Activated CD4-positive, alpha-beta T cell treated with anti-CD3 and anti-CD28 coated beads, Interleukin-2, amount 10 ng/mL, durations not matched to agents 7 days and 5 days (primary cell): ENCODE measurements at places on chromosomes 1 and 21. TPM values are rescaled to one million over a fixed set of nuclear protein-coding genes. Genes with fewer than 3 reads are reported as not detected.

- no peak overlapping the region for H3K4me3 ChIP-seq
- H3K27me3 ChIP-seq = peaks cover 5% of the 10 kb centered on the region
- DNase-seq = no peak
- no peak overlapping the region for H3K27ac ChIP-seq
- H3K4me1 ChIP-seq = peaks cover 13% of the 10 kb centered on the region
- H3K36me3 ChIP-seq = no peaks in the 10 kb centered on the region
These were observed 208.0 kb upstream of the GALNT2 start for GRCh38 chr1:229859026-229859425.

Gene RIPPLY3
- total RNA-seq = 0.17 TPM

GRCh38 chr1:48552420-48552819 is 80.4 kb upstream of the SPATA6 start:
- H3K4me1 ChIP-seq = no peaks in the 10 kb centered on the region
- H3K27me3 ChIP-seq = peaks cover 2% of the 10 kb centered on the region
- H3K4me3 ChIP-seq = no peak overlapping the region
- no peak overlapping the region for H3K27ac ChIP-seq
- DNase-seq = no peak

Gene PRAMEF1
- total RNA-seq = not detected

DNA sequence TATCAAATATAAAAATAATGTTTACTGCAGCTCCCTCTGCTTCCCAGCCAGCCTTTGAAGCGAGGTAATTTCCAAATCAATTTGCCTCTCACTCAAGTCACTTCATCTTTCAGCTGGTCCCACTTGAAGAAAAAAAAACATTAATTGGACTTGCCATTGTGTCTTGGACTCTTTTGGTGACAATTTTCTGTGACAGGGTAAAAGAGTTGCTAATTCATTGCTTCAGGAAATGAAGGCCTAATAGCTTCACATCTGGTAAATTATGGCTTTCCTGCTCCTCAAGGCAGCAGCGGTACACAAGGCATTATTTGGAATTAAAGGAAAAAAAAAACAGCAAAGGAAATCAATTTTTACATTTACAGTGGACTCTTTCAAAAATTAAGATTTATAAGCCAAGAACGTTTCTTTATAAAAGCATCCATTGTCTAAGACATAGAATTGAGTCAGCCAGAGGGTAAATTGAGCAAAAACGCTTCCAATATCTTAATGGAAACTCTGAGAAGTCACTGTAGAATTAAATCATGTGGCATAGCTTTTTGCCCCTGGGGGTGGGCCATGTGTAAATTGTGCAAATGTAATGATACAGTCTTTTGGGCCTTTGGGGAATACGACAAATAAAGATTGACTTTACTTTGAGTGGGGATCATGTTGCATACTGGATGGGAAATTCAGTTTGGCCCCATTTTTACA is 102.5 kb downstream of the LYPLAL1 start:
- H3K36me3 ChIP-seq = no peaks in the 10 kb centered on the region
- H3K4me3 ChIP-seq = no peak overlapping the region
- no peak for DNase-seq
- H3K27ac ChIP-seq = no peak overlapping the region

Gene PROK1
- total RNA-seq = not detected

Gene C1orf53
- 2.0 TPM for total RNA-seq

GRCh38 chr1:3306583-3307291 is 147.7 kb upstream of the ARHGEF16 start:
- no peak for DNase-seq
- no peak overlapping the region for H3K4me3 ChIP-seq
- no peaks in the 10 kb centered on the region for H3K36me3 ChIP-seq
- no peaks in the 10 kb centered on the region for H3K27me3 ChIP-seq
- no peaks in the 10 kb centered on the region for H3K4me1 ChIP-seq
- no peak overlapping the region for H3K27ac ChIP-seq

Gene ZBTB37
- total RNA-seq = 10.2 TPM

GRCh38 chr1:109616391-109616790 is 3.0 kb downstream of the GNAT2 start:
- no peak overlapping the region for H3K4me3 ChIP-seq
- peaks cover 35% of the 10 kb centered on the region for H3K4me1 ChIP-seq
- peaks cover 3% of the 10 kb centered on the region for H3K27me3 ChIP-seq
